ENCODE measurements at places on chromosomes 6 and 20.
A peak's percentile ranks its signal among the peaks of the same experiment; 100 is the strongest.

GRCh38 chr20:52817511-52817910 lies 154.6 kb upstream of the TSHZ2 start:
- DNase-seq, result no peak

- no peak for DNase-seq
These were observed 1132.5 kb upstream of the MAP3K7 start for GRCh38 chr6:91719414-91719813.

DNA sequence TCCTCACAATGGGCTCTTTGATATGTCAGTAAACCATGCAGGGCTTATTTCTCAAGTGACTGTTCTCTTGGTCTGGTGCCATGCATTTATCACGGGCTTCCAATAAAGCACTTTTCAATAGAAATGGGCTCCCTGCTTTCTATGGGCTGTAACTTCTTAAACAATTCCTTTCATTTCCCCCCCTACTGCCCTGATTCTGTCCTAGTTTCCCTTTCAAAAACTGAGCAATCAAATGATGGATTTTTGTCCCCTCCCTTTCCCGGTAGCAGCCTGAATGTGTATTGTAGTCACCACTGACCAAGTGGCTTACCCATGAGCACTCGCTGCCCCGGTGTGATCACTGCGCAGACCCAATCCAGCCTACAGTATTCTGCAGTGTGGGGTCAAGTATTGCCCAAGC lies 13.9 kb downstream of the RPS10 start:
- peak; percentile 67 for DNase-seq

- peak; percentile 42 for DNase-seq
These were observed 437.5 kb upstream of the RGS17 start for GRCh38 chr6:153568628-153569027.

DNA sequence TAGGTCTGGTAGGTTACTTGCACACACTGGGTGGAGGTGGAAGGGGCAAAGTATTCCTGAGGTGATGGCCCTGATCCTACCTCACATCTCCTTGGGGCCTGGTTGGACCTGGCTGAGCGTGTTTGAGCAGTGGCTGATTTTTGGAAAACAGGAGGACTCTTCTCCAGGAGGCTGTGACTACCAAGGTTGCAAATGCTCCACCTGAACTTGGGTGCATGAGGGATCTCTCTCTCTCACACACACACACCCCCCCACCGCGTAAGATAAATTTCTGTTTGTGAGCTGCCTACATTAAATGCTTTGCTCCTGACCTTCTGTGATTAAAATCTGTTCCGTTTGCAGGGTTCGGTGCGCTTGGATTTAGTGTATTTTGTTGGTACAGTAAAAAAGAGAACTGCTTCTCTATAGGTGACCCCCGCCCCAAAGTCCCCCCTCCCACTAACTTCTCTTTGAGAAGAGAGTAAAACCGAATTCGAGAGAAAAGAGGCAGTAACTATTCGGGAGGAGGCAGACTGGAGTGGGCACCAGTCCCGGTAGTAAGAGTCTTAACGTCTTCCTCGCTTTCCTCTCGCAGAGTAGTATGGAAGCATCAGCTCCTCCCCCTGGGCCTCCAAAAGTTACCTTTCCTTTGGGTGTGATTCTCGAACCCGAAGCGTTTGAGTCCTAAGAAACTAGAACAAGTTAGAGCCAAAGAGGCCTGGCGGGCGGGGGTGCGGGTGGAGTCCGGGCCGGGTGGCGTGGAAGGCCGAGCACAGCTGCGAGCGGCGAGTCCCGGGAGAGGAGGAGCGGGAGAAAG lies 585 bp upstream of the DSE start:
- no peak for DNase-seq

DNA sequence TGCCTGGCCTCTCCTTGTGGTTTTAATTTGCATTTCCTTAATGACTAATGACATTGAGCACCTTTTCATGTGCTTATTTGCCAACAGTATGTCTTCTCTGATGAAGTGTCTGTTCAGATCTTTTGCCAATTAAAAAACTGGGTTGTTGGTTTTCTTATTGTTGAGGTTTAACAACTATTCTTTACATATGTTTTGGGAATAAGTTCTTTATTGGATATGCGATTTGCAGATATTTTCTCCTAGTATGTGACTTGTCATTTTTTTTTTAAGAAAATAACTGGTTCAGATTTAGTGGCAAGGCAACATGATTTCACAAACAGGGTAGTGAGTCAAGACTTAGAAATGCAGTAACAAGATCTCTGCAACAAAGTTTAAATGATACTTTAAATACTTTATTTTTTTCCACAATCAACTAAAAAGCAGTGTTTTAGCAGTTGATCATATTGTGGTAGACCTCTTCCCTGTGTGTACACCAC lies 67.8 kb downstream of the TIAM2 start:
- peak; percentile 76 for DNase-seq

DNA sequence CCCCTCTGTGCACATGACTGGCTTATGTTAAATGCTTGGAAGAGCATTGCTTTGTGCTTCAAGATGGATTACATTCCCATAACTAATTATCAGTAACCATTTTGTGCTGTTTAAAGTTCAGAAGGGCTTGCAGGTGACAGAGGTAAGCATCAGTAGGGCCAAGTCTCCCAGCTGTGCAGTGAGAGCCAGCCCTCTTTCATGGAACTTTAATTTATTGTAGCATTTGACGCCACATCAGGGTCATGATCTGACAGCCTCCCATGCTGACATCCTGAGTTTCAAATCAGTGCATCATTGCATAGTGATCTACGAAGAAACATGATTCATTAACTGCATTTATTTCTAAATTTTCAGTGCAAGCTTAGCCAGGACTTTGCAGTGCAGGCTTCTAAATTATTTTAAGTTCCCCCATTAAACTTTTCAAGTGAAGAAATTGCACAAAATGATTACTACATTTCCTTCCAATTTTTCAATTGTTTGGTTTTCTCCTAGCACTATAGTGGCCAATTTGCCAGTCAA lies 380.9 kb downstream of the UTRN start:
- DNase-seq, result no peak

DNA sequence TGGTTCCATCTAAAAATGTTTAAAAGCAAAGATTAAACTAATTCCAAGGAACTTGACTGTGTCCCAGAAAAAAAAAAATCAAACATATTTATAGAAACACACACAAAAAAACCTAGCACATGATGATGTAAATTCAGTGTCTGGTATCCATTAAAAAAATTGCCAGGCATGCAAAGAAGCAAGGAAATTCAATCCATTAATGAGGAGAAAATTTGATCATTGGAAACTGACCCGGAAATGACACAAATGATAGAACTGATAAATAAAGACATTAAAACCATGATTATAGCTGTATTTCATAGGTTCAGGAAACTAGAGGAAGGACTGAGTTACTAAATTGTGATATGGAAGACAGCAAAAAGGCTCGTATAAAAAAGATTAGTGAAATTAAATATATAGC lies 34.7 kb downstream of the PDYN start:
- DNase-seq, result no peak
